CMK (cell line): ENCODE measurements at places on chromosomes 2 and 18.

DNA sequence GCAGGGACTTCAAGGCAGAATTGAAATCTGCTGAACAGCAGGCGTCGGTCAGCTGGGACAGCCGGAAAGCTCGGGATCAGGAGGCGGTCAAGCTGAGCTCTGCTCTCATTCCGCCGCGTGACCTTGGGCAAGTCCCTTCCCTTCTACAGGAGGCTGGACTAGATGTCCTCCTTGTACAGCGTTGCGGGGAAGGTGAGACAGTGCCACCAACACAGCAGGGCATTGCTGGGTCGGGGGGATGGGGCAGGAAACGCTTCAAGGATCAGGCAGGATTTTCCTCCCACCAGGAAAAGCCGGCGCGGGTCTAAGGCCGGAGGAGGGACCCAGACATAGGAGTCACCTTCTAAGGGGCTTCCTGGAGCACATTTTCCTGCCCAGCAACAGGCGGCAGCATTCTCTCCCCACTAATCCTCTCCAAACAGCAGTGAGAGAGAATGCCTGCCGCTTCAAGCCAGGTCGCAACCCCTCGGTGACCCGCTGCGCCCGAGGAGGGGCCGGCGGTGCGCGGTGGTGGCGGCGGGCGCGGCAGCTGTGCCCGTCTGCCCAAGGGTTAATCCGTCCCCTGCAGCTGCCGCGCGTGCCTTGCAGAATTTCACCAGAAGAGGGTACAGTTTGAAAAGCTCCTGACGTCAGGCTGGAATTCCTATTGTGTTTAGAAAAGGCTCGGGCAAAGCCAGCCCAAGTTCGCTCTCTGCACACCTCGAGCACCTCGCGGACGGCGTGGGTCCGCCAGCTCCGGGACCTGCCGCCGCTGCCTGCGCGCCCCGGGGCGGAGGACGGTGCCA, at the start of gene KCNF1:
TSS of gene KCNF1 (plus strand) at position 644 of the 785 bp plus-strand sequence. CDS start 493 bp downstream, outside the sequence.
- DNase-seq = no peak

- no peak for DNase-seq
These were observed 9.1 kb downstream of the SMAD7 start for GRCh38 chr18:48941672-48942071.

- DNase-seq = no peak
These were observed 104.6 kb downstream of the TCF4 start for GRCh38 chr18:55483266-55483871.

DNA sequence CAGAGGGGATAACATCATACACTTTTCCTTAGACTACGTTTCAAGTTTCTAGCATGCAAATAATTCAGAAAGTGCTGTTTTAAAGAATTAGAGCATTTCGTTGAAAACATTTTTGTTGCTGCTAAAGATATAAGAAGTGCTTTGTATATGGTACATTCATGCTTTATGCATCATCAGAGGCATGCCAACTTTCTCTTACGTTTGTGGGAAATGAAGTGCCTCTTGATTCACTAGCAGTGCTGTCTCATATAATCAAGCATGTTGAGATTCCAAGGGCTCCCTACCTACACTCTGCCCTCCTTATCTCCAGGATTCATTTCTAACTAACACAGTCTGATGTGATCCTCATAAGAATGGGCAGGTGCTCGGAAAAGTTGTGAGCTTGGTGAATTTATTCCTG, 748.6 kb upstream of the DDX18 start:
- DNase-seq = no peak

DNA sequence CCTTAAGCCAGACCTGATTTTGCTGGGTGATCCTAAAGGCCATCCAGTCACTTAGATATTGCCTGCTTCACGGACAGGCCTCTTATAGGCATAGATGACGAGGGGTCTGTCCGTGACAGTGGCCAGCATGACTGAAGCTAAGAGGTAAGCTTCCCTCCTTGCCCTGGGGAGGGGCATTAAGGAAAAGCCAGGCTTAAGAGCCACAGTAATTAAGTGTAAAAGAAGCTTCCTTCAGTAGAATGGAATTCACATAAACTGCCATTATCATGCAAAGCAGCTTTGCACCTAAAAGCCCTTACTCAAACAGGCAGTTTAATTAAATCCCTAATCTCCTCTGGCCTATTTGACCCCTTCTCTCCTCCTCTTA, 99.4 kb upstream of the PKDCC start:
- no peak for DNase-seq

GRCh38 chr18:24055878-24056277, 41.3 kb downstream of the TTC39C start:
- DNase-seq = no peak

GRCh38 chr2:83784947-83785346, 674.1 kb downstream of the SUCLG1 start:
- no peak for DNase-seq

DNA sequence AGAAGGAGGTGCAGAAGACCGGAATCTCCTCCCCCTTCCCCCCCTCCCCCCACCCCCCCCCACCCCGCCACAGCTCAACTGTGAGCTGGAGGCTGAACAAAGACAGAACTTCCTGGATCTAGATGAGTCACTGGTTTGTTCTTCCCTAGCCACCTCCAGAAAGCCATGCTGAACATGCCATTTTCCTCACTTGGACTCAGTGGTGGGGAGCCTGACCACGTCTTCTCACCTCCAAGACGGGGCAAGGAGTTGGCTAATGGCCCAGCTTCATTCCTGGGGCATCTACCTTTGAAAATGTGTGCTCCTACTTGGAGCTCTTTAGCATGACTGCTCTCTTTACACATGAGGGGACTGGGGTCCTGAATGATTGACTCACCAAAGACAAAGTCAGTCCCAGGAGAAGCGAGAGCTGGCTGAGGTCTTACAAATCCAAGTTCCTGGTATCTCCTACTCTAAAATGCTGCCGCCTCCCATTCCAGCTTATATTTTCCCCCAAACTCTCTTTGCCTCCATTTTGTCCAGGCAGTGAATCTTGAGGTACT, 22.6 kb upstream of the FZD5 start:
- no peak for DNase-seq

GRCh38 chr2:152548996-152549395, 168.3 kb downstream of the PRPF40A start:
- DNase-seq = no peak

GRCh38 chr18:34799291-34799690, 89.2 kb downstream of the DTNA start:
- DNase-seq = no peak

DNA sequence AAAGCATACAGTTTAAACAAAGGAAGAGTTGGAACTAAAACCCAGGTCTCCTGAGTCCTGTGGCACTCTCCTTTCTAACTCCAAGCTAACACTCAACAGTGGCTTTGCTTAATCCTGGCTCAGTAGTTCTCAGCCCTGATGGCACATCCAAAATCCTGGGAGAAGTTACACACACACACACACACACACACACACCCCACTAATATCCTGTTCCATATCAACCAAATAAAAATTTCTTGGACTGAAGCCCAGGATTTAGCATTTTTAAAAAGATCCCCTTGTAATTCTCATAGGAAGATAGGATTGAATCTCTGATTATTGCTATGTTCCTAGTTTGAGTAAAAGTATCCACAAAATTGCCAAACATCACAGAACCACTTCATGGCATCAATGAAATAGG, 136.1 kb upstream of the RIOK3 start:
- no peak for DNase-seq

- DNase-seq = no peak
These were observed 103.9 kb downstream of the NEB start for GRCh38 chr2:151630372-151630771.

DNA sequence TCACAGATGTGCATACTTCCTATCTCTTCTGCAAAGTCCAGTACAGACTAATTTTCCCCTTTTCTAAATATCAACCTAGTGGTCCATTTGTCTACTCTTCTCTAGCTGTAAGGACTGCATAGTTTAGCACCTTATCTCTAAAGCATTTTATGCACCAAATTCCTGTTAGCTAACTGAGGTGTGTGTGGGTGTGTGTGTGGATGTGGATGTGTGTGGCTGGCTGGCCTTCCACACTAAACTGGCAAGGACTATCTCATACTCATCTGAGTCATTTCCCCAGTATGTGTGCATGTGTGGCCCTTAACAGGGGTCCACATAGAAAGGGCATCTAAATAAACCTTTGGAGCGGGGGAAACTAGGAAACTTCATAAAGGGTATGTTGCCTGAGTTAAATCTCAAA, 139.6 kb downstream of the TTC32 start:
- no peak for DNase-seq

DNA sequence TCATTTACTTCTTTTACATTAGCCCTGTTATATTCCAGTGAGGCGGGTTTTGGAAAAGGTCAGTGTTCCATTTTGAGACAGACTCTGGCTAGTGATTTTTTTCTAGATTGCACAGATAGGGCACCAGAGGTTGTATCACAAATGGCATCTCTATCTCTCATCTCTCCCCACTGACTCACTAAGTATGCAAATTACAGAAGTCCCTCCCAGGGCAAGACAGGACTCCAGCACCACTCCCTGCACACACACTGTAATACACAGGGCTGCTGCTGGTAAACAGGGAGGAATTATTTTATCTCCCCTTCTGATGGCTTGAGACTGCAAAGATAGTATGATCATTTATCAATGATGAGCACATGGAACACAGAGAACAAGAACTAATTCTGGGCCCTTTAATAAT, 46.2 kb downstream of the AKAIN1 start:
- DNase-seq = no peak

DNA sequence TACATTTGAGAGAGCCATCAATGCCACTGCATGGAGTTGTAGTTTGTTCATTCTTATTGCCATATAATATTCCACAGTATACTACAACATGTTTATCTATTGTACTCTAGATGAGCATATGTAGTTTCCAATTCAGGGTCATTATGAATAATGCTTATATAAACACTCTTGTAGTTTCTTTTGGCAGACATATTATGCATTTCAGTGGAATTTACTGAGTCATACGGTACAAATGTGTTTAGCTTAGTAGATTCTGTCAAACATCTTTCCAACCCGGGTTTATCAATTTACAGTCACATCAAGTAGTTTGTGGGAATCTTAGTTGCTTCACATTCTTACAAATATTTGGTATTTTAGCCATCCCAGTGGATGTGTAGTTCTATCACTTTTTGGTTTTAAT, 161.1 kb downstream of the KCNH7 start:
- DNase-seq = no peak

DNA sequence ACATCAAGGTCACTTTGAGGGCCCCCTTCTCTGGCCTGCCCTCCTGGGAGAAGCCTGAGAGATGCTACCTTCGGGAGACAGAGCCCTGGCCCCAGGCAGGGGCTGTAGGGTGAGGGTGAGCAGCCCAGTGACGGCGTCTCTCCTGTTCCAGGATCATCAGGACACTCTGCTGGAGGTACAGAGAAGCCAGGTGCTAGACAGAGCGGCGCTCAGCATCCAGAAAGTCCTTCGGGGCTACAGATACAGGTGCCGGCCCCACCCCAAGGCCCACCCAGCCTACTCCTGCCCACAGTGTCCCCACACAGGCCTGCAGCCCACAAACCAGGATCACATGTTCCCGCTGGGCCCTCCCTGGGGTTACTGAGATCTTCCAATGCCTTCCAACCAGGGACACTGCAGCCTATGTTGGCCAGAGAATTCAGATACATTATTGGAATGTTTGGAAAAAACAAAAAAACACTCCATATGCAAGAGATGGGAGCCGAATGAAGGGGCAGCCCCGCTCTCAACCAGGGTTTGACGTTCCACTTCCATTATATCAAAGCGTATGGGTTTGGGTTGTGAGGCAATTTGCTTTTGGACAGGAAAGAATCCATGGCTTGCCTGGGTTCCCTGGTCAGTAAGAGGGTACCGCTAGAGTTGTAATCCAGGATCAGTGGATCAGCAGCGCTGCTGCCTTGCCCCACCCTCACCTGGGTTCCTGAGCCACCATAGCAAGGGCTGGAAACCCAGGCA, 49.5 kb upstream of the GPR17 start:
- no peak for DNase-seq

GRCh38 chr2:49924044-49924817, 769.9 kb upstream of the FSHR start:
- DNase-seq = no peak

- no peak for DNase-seq
These were observed 104.6 kb upstream of the TEX51 start for GRCh38 chr2:126793885-126794613.

DNA sequence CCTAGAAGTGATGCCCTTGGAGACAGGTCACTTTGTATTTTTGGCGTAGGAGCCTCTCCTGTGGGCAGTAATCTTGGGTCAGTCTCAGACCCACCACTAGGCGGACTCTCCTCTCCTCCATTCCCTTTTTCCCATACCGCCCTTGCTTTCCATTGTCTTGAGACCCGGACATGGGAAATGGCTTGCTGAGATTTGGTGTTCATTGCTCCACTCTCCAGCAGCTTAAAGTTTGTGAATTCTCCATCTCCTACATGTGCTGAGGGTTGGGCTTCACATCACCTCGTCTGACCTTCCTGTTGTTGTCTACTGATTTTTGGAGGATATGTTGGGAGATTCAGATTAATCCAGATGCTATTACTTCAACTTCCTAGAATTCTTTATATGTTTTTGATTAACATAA, 159.2 kb upstream of the RAB12 start:
- no peak for DNase-seq

DNA sequence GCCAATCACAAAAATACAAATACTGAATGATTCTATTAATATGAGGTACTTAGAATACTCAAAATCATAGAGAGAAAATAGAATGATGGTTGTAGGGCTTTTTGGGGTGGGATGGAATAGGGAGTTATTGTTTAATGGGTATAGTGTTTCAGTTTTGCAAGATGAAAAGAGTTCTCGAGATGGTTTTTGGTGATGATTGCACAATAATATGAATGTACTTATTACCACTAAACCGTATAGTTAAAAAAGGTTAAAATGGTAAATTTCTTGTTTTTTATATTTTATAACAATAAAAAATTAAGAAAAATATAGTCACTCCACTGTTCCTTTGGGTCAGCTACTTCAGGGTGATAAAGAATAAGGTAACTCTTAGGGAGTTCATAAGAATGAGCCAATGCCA, 560.1 kb downstream of the TDRD15 start:
- no peak for DNase-seq
